ENCODE measurements at places on chromosomes 2 and 18.

DNA sequence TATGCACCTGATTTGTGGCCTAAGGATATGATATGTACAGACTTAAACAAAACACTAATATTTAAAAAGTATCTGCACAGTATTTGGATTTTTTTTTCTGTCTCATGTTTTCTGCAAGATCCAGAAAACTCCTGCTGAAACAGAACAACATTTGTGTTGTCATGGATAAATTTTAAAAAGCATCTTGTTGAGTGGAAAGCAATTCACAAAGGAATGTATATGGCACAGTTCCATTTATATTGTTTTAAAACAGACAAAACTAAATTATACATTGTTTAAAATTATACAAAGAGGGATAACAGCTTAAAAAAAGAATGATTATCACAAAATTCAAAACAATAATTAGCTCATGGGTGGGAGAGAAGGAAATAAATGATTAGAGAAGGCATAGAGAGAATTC, 193.5 kb downstream of the PPP1R1C start:
- no peak for DNase-seq

DNA sequence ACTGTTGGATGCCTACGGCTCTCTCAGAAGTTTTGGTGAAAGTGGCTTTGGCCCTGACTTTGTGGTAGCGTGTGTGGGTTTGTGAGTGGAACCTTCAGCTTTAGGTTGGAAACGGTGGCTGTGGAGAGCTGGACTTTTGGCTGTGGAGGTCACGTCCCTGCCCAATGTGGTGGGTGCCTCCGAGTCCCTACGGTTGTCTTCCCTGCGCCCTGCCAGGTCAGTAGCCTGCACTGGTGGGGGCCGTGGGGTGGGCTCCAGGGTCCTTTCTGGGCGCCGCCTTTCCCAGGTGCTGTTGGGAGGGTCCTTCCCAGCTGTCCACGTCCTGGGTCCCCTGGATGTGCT, 11.1 kb downstream of the COLEC11 start:
- DNase-seq, result no peak

- no peak for DNase-seq
Observed at GRCh38 chr2:714005-714741, 37.0 kb upstream of the TMEM18 start.

- DNase-seq, result no peak
Observed at GRCh38 chr18:9730786-9731185, 22.7 kb downstream of the RAB31 start.

- DNase-seq, result no peak
Observed at GRCh38 chr18:52570975-52571374, 231.0 kb downstream of the DCC start.

- DNase-seq, result no peak
Observed at GRCh38 chr2:80454628-80455027, 150.1 kb upstream of the LRRTM1 start.

DNA sequence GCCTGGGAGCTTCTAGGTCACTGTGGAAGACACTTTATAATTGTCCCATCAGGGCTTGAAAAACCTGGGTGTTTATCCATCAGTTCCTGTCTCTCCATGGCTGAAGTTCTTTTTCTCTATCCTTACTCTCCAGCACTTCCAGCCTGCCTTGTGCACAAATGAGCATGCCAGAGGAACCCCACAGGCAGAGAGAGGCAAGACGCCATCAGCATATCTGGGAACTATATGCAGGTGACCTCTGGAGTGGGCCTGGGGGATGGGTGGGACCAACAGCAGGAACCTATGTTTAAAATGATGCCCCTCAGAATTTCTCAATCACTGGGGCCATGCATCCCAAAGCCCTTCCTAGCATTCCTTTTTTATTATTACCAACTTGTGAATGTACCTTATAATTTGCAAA, 156.2 kb upstream of the PARD3B start:
- DNase-seq, result no peak

- DNase-seq, result no peak
Observed at GRCh38 chr2:44715671-44716081, 225.8 kb upstream of the SIX3 start.

- DNase-seq, result no peak
Observed at GRCh38 chr2:45370369-45370768, 240.7 kb downstream of the SRBD1 start.

DNA sequence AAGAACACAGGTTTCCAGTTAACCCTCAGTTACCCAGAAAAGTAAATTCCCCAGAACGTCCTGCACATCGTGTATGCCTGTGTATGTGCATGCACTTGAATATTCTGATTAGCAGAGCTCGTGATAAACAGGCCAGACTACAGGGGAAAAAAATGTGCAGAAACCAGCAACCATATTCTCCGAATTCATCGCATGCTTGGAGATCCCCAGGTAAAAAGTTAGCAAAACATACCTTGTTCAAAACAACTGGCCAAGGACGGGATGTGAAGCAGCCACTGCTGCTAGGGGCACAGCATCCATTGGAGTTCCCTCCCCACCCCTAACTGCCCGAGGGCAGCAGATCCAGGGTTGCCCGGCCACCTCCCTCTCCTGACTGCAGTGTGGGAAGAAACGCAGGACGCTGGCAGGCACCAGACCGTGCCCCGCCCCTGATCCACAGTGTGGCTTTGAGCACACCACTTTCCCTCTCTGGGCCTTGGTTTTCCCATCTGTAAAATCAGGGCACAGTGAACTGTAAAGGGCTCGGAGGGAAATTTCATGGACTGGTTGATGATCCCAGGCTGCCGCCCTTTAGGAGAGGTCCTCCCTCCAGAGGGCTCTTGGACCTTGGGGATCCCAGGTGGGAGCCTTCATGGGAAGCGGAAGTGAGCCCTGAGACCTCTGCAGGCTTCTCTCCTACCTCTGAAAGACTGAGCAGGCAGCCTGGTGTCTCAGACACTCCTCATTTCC, 11.9 kb upstream of the ARID5A start:
- no peak for DNase-seq

- peak; percentile 86 for DNase-seq
Observed at GRCh38 chr2:218399391-218400166, at the start of gene CTDSP1. CTDSP1 (plus strand) TSS chr2:218399868; CDS start chr2:218400091, 223 bp downstream.

- DNase-seq, result no peak
Observed at GRCh38 chr2:223008956-223009355, 43.0 kb upstream of the KCNE4 start.

DNA sequence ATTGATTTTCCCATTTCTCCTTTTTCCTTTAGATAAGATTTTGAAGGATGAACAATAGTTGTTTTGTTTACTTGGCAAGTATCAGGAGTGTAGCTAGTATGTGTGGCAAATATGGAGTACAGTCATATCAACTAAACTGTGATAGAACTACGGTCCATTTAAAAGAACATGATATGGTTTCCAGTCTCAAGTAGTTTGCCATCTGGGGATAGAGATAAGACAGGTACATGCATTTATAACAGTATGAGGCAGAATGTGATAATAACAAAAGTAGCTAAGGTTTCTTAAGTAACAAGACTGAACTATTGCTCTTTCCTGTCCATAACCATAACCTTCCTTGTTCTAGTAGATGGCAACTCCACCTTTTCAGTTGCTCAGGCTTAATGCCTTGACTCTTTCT, 75.6 kb upstream of the TACR1 start:
- DNase-seq, result no peak

- DNase-seq, result no peak
Observed at GRCh38 chr18:24910221-24910620, 441.7 kb downstream of the ZNF521 start.

DNA sequence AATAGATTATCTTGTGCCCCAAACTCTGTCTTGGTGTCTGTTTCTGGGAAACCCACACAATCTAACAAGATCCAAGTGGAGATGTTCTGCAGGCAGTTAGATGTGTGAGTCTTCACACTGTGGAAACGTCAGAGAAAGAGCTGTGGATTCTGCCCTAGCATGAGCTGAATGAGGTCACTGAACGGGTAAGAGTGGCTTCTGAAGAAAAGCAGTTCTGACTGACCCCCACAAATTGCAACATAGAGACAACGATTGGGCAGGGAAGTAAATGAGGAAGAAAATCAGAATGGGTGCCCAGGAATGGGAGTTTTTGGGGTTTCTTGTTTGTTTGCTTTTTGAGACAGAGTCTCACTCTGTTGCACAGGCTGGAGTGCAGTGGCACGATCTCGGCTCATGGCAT, 12.9 kb upstream of the RPL37A start:
- no peak for DNase-seq

GRCh38 chr2:11938196-11938595, 191.8 kb downstream of the LPIN1 start:
- no peak for DNase-seq

GRCh38 chr18:26432651-26433424, 115.5 kb downstream of the KCTD1 start:
- no peak for DNase-seq

DNA sequence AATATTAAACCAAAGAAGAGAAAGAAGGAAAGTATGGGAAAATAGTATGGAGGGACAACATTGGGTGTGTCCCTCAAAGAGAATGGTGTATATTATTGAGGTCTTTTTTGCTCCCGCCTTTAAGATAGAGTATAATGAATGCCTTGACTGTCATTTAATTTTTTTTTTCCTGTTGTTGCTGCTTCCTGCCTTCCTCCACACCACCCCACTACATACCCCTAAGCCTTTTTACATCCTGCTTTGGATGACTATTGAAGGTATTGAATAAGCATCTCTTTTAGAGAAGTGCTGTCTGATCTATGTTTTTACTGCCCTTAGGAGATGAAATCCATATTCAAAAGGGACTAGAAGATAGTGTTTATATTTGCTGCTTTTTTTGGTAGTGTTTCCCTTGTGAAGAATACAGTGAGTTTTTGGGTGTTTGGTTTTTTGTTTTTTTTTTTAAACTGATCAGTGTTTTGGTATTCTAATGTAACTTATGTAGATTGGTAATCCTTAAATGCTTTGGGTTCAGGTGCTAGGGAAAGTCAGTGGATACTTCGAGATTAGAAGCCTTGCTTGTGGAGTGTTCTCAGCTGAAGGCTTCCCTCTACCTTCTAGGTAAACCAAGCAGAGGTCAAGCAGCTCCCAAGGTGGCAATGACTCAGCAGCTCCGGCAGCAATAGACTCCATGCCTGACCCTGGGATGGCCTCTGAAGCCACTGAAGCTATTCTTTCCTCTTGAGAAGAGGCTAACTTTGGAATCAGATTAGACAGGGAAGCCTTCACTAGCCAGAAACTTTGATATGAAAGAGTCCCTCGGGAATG, 5.0 kb downstream of the FZD7 start:
- no peak for DNase-seq

DNA sequence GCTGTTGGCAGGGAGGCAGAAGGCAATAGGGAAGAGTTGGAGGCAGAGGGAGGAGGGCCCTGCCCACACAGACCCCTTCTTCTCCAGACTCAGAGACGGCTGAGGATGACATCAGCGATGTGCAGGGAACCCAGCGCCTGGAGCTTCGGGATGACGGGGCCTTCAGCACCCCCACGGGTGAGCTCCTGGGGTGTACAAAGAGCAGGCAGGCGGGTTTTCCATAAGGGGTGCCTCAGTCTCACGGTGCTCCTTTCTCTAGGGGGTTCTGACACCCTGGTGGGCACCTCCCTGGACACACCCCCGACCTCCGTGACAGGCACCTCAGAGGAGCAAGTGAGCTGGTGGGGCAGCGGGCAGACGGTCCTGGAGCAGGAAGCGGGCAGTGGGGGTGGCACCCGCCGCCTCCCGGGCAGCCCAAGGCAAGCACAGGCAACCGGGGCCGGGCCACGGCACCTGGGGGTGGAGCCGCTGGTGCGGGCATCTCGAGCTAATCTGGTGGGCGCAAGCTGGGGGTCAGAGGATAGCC, 10.0 kb downstream of the SPEG start:
- no peak for DNase-seq

GRCh38 chr2:74515271-74515980, 1.2 kb downstream of the TLX2 start:
- DNase-seq, result no peak

DNA sequence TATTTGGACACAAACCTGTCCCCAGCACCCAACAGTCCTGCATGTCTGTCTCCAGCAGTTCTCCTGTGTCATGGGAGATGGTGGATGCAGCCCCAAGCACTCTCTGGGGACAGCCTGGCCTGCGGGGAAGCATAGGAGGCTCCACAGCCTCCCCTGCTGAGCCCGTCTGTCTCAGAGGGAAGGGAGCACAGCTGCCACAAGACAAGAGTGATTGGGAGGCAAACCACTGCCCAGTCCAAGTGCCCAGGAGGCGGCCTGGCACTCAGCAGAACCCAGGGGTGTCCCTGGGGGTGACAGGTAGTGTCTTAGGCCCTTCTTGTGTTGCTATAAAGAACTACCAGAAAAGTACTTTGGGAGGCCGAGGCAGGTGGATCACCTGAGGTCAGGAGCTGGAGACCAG, 211.2 kb upstream of the MYT1L start:
- DNase-seq, result no peak

- DNase-seq, result no peak
Observed at GRCh38 chr18:21525916-21526315, 74.6 kb downstream of the ESCO1 start.
